ENCODE measurements at places on chromosomes 12 and 14.

GRCh38 chr14:68361231-68361630, 431.6 kb downstream of the ZFP36L1 start:
- no peak for DNase-seq

- DNase-seq = no peak
Observed at GRCh38 chr12:127823801-127824200, 443.2 kb upstream of the TMEM132C start.

DNA sequence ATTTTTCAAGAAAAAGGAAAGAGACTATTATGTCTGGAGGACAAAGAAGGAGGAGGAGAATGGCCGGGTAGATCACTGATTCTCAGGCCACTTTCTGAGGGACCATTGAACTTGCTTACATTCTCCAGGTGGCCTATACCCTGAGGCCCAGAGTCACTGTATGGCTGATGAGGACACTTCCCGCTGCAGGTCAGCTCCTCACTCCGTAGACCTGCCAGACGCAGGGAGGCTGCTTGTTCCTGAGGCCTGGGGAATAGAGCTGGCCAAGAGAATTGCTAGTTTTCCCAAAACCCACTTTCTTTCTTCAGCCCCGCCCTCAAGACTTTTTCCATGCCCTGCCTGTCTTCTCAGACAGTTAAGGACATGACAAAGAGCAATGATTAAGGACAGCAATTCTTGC, 510.5 kb upstream of the TBX3 start:
- DNase-seq = no peak

GRCh38 chr12:31331242-31331641, 5.3 kb upstream of the SINHCAF start:
- DNase-seq = no peak

DNA sequence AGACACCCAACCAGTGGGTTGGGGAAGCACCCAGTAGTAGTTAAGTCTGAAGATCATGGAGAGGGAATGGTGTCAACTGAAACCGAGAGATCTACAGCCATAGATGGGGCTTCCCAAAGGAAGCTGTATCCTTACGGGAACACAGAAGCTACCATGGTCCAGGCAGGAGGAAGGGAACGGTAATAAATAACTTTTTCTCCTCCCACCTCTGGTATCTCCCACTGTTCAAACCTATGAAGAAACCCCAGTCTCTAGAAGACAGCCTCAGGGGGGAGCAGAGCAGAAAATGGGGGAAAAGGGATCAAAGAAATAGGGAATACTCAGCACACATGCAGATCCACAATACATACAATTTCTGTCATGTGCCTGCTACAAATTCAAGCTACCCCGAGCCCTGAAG, 33.4 kb downstream of the ZNF605 start:
- no peak for DNase-seq

GRCh38 chr12:104602896-104603295, 146.1 kb downstream of the CHST11 start:
- DNase-seq = no peak

- no peak for DNase-seq
Observed at GRCh38 chr14:64856529-64857445, 22.9 kb downstream of the SPTB start.

- DNase-seq = no peak
Observed at GRCh38 chr14:93708311-93708734, 80.0 kb downstream of the PRIMA1 start.

- no peak for DNase-seq
Observed at GRCh38 chr12:27096420-27096819, 14.0 kb upstream of the C12orf71 start.

GRCh38 chr12:60834806-60835205, 1239.0 kb downstream of the SLC16A7 start:
- no peak for DNase-seq

- no peak for DNase-seq
Observed at GRCh38 chr14:59619061-59619460, 42.4 kb upstream of the CCDC175 start.

DNA sequence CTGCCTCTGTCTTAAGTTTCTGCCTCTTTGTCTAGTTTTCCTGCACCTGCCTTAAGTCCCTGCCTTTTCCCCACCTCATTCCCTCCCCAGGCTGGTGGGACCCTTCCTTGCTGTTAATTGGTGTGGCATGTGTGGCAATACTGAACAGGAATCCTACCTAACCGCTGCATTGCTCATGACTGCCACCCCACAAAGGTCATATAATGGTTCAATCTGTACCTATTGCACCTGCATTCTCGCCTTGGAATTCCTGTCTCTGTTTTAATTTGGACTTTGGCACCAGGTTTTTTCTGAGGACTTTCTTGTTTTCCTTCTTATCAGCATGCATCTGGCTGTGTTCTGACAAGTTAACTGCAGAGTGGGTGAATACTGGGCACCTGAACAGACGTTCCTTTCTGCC, 966.2 kb upstream of the TMEM132C start:
- DNase-seq = no peak

- no peak for DNase-seq
Observed at GRCh38 chr14:64970776-64971477, 1.2 kb downstream of the RAB15 start.

- no peak for DNase-seq
Observed at GRCh38 chr12:6960593-6961277, 9.6 kb downstream of the PTPN6 start.

GRCh38 chr12:5466521-5466960, 34.6 kb downstream of the NTF3 start:
- DNase-seq = no peak

- DNase-seq = no peak
Observed at GRCh38 chr12:121767525-121768016, 25.9 kb downstream of the RHOF start.

DNA sequence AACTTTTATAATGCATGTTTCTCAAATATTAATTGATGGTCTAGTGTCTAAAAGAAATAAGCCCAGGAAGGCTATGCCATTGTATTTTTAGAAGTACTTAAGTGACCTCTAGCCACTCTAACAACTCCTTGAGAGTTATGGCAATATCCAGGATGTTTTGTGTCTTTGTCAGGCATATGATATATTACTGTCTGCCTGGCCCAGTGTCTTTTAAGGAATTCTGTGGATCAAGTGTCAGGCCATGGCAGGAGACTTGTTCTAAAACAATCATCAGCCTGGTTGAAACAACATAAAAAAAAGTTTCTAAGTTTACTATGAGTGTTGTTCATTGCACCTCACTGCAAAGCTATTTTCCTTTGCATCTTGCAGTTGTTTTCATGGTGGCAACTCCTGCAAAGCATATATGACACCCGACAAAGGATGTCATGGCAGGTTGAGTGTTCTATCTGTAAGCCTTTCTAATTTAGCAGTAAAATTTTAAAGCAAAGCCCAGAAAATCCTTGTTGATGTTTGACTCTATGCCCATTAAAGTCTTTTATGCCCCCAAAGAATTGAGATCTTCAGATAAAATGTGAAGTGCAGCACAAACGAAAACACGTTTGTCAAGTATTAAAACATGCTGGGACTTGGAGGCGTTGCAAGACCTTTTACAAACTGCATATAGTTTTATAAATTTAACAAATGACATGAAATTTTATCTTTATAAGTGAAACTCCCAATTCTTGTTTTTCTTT, 89.5 kb upstream of the SLC38A2 start:
- DNase-seq = no peak

DNA sequence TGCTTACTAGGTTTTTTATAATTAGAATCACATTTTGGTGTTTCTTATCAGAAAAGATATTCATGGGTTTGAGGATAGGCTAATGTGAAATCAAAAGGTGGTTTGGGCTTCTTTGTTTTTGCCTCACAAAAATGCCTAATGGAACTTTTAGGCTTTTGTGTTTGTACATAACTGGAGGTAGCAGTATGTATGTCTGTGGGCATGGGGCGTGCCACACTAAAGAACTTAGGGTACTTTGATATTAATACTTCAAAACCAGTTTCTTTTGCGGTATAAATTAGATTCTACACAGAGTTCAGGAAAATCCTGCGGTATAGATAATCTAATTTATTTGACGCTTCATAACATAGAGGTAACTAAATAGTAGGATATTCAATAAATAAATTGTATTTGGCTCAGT, 1.9 kb downstream of the ETV6 start:
- DNase-seq = no peak

- DNase-seq = no peak
Observed at GRCh38 chr12:55470088-55470829, at the start of gene OR6C70. OR6C70 (minus strand) TSS chr12:55470138; CDS start chr12:55470138, 0 bp downstream.

DNA sequence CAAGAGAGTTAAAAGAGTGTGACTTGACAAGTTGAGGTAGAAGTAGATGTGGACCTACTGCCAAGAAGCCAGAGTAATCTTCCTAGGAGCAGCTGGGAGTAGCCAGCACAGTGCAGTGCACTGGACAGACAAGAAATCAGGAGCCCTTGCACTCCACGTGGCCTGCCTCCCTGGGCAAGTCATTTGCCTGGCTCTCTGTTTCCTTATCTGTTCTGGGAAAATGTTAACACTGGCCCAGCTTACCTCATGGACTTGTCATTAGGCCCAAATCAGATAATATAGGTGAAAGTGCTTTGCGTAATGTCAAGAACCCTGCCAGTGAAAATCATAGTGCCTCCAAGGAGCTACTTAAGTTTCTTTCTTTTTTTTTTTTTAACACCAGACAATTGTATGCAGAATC, 19.2 kb downstream of the SLC7A8 start:
- no peak for DNase-seq

- DNase-seq = no peak
Observed at GRCh38 chr12:92107094-92107493, 38.6 kb downstream of the BTG1 start.

GRCh38 chr12:122836027-122836921, 1.0 kb downstream of the HIP1R start:
- peak; percentile 41 for DNase-seq

DNA sequence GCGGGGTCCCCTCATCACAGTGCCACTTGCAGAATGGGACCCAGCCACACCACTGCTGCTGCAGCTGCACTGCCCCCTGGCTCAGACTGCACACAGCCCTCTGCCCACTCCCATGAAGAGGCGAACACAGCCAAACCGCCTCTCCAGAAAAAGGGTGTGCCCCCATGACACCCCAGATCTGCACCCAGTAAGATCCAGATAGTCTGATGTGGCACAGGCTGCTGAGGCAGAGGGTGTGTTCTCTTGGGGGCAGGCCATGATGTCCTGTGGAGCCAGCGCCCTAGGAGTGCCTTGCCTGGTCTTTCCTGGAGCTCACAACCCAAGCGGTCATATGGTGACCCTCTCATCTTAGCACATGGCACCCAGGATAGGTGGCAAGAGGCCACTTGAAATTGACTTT, 44.4 kb downstream of the SLC8B1 start:
- DNase-seq = no peak

- no peak for DNase-seq
Observed at GRCh38 chr14:59814988-59815387, 55.6 kb downstream of the RTN1 start.

GRCh38 chr12:121789800-121790728, 3.4 kb downstream of the RHOF start:
- no peak for DNase-seq

GRCh38 chr14:92596331-92596907, 82.8 kb downstream of the RIN3 start:
- no peak for DNase-seq

- DNase-seq = no peak
Observed at GRCh38 chr12:104763168-104763805, 194.8 kb downstream of the SLC41A2 start.

- DNase-seq = no peak
Observed at GRCh38 chr12:31407562-31407961, 81.6 kb upstream of the SINHCAF start.

- no peak for DNase-seq
Observed at GRCh38 chr12:123962513-123962912, 10.1 kb downstream of the CCDC92 start.

- no peak for DNase-seq
Observed at GRCh38 chr12:93624595-93625294, 52.3 kb downstream of the SOCS2 start.

- no peak for DNase-seq
Observed at GRCh38 chr14:41606282-41606531, 469 bp upstream of the LRFN5 start.

DNA sequence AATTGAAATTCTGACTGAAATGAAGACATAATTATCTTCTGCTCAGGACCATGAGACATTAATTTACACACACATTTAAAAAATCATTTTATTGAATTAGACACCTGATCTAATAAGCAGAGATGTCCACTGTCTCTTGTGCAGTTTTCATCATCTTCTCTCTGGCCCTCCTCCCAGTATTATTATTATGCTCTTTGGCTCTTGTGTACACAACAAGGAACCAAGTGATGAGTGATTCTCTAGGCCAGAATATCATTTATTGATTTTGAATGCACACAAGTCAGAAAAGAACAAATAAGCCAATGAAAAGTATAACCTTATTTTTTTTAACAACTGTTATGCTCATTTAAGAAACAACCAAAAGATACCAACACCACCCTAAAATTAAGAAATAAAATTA, 244.7 kb upstream of the KRR1 start:
- DNase-seq = no peak

GRCh38 chr14:21791749-21792148, 118.1 kb upstream of the OR4E1 start:
- DNase-seq = no peak

GRCh38 chr14:87351007-87351406, 642.0 kb downstream of the GALC start:
- DNase-seq = no peak

DNA sequence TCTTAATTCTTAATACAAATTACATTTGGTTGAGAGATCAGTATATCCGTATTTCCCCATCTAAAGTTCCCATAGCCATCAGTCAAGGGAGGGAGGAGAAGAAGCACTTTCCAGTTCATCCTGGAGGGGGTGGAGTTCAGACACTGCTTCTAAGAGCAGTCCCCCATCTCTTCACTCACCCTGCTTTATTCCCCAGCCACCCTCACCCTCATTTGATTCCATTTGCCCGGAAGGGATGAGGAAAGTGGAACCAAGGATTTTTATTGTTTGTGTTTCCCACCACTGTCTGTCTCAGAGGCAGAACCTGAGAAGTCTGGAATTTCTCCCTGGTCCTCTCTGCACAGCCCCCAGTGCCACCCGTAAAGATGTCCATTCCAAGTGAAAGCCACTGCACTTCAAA, 134.2 kb upstream of the HIF1A start:
- no peak for DNase-seq

GRCh38 chr14:94042433-94043091, 16.4 kb downstream of the OTUB2 start:
- DNase-seq = no peak

Data from NCI-H2227 treated with DMSO at 0.1 percent for 48 hours (cell line).